ENCODE measurements at places on chromosomes 6 and 20.

DNA sequence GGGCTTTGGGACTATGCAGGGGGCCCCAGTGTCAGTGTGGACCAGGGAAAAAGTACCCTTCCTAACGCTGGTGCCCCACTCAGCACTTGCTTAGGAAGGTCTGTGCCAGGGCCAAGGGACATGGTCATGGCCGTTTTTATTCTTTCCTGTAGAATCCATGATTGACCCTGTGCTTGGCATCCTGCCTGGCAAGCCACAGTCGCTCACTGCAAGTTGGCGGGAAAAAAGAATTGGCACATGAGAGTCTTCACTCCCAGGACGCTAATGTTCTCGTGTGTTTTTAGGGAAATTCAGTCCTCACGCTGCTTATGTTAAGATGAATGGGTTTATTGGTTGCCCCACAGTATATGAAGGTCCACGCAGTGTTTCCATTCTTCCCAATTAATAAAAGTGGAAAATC lies 253.4 kb downstream of the CDH4 start:
- DNase-seq: no peak

DNA sequence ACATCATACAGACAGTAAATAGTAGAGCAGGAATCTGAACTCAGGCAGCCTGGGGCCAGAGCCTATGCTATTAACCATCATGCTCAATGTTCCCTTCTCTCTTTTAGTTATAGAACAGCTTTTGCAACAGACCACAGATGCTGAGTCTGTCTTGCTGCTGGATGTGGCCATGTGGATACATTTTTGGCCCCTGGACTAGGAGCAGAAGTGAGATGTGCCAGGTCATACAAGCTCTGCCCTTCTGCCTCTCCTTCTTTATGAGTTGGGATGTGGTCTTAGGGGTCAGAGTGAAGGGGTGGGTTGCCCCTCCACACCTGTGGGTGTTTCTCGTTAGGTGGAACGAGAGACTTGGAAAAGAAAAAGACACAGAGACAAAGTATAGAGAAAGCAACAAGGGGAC lies 14.6 kb upstream of the AARS2 start:
- DNase-seq: no peak

DNA sequence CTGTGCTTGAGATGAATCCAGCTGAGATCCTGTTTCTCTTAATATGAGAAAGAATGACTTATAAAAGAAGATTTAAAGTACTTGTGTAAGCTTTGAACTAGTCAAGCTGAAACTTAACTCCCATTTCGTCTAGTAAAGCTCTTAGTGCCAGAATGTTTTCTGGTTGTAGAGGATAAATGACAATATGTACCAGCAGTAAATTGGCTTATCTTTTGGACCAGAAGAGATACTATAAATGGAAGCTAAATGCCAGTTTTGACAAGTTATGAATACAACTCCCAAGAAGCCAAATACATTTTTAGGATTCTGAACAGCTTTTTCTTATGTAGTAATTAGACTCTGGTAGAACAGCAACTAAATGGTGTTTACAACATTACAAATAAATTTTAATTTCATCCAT lies 608.7 kb downstream of the EYS start:
- DNase-seq: no peak

DNA sequence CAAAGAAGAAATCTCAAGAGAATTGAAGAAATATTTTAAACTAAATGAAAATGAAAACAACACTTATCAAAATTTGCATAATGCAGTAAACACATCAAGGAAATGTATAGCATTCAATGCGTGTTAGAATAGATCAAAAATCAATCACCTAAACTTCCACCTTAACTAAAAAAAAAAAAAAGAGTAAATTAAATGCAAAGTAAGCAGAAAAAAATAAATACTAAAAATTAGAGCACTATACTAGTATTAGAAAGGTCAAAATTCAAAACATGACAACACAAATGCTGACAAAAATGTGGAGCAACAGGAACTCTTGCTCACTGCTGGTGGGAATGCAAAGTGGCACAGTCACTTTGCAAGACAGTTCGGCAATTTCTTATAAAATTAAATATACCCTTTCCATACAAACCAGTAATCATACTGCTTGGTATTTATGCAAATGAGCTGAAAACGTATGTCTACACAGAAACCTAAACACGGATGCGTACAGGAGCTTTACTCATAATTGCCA lies 103.8 kb downstream of the KIF16B start:
- DNase-seq: no peak

- no peak for DNase-seq
These were observed 571.6 kb upstream of the JAG1 start for GRCh38 chr20:11245431-11245830.

- no peak for DNase-seq
These were observed 82.1 kb upstream of the SLCO4A1 start for GRCh38 chr20:62560162-62560561.

DNA sequence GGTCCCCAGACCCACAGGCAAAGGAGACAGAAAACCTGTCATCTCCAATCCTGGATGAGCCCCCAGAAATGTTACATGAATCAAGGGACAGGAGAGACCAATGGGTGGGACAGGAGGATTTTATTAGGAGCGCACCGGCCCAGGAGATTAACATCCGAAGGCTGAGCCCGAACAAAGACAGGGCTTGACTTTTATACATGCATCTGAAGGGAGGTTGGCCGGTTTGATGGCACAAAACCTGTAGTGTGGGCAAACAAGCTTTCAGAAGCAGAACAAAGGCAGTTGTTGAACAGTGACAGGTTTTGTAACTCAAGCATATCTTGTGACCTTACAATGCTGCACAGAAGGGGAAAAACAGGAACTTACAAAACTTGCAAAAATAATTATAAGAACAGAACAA lies 83.9 kb upstream of the GPR6 start:
- no peak for DNase-seq

DNA sequence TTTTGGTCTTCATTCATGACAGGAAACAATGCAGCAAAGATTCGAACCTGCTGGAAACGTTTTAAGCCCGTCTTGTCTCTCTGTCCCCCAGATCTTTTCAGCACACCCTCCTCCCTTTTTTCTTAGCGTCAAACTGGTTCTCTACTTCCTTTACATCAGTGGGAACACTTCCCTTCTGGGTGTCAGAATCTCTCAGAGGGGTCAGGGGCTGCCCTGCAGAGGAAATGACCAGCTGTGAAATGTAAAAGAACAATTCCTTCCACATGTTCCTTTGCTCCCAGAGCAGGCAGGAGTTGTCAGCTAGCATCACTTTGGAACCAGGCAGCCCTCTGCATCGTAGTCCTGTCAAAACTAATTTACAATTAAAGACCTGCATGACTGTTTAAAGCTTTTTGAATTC lies 619.0 kb downstream of the TFAP2A start:
- no peak for DNase-seq

- DNase-seq: no peak
These were observed 83.0 kb upstream of the SGK1 start for GRCh38 chr6:134400941-134401340.

DNA sequence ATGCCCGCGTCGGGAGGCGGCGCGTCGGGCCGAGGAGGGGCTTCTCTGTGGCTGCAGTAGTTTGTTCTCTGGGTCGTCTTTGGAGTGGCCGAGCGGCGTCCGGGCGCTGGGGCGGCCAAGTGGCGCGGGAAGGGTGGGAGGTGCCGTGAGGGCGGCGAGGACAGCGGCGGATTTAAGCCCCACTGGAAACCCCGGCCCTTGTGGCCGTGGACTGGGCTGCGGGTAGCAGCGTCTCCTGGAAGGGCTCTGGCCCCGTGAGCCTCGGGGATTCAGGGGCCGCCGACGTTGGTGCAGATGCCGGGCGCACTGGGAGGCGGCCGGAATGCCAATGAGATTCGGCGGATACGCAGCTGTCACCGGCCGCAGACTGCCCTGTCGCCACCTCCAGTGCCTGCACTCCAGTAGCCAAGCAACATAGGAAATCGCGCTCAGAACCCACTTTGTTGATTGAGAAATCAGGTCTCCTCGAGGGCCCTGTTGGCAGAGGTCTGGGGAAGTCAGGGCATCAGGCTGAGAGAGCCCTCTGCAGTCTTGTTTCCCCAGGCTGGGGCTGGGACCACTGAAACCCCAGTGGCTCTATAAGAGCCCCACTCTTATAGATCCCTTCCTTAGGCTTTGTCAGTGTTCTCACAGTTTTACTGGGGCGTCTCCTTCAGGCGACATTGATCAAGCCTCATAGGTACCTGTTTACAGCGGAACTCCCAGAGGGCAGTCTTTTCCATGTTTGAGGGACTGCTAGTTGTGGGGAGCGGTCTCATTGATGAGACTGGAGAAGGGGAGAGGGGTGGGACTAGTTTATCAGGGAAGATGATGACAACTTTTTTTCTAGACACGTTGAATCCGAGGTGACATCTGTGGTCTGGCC lies 642 bp downstream of the GZF1 start:
- peak; percentile 9 for DNase-seq

- DNase-seq: no peak
These were observed 57.5 kb downstream of the LIN28B start for GRCh38 chr6:105014448-105014847.

- DNase-seq: peak; percentile 53
These were observed at the start of gene CDH22 for GRCh38 chr20:46308258-46309157. Gene CDH22, minus strand, starts transcription at chr20:46308498. Its CDS starts 57,204 bp downstream, at chr20:46251294.

DNA sequence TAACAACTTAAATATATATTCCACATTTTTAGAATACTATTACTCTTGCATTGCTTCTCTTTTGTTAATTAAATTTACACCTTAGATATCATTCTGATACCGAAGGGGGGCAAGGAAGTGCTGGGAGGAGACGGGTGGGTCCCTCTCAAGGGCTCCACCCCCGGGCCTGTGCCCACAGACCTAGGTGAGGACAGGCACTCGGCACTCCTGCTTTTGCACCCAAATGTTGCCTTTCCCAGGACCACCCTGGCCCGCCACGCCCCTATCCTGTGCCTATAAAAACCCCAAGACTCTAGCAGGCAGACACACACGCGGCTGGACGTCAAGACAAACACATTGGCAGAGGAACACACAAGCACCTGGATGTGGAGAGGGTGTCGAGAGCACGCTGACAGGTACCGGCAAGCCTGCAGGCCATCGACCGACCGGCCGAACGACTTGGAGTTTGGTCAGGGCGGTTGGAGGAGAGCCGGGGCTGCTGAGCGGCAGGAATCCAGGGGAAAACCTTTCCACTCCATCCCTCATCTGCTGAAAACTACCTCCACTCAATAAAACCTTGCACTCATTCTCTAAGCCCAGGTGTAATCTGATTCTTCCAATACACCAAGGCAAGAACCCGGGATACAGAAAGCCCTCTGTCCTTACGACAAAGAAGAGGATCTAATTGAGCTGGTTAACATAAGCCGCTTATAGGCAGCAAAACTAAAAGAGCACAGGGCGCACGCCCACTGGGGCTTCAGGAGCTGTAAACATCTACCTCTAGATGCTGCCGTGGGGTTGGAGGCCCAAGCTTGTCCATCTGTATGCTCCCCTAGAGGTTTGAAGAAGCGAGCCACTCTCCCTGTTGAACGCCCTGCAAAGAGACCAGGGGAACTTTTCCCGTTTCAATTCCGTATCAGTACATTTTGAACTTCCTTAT lies 197.4 kb upstream of the PRSS16 start:
- DNase-seq: no peak

DNA sequence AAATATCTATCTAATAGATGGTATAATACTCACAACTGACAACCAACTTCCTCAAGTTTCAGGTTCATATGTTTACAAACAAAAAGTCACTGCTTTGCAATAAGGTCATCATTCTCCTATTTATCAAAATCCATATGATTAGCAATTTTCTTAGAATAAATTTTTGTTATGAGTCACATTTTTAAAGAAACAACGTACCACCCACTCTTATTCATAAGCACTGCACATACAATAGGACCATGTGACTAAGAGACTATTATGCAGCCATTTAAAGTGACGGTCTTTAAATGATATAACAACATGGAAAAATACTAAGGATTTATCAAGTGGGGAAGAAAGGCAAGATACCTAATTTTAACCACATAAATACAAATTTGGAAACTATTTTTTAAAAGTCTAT lies 40.0 kb downstream of the REPS1 start:
- no peak for DNase-seq

GRCh38 chr20:22456109-22456508 lies 128.3 kb downstream of the FOXA2 start:
- no peak for DNase-seq

- DNase-seq: no peak
These were observed 61.4 kb upstream of the MANEA start for GRCh38 chr6:95515975-95516374.

DNA sequence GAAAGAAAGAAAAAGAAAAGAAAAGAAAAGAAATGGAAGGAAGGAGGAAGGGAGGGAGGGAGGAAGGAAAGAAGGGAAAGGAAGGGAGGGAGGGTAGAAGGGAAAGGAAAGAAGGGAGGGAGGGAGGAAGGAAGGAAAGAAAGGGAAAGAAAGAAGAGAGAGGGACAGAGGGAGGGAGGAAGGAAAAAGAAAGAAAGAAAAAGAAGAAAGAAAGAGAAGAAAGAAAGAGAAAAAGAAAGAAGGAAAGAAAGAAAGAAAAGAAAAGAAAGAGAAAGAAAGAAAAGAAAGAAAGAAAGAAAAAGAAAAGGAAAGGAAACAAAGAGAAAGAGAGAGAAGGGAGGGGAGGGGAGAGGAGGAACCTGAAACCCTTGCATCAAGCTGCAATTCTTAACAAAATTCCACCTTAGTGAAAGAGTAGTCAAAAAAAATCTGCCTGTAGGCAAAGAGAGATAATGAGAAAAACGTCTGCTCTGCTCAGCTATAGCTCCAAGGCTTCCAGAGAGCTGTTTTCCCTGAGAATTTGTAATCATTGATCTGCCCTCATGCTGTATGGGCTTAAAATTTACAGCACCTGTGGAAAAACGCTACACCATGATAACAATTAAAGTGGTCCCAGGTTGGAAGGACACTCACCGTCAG lies 16.7 kb upstream of the MYCT1 start:
- DNase-seq: no peak

DNA sequence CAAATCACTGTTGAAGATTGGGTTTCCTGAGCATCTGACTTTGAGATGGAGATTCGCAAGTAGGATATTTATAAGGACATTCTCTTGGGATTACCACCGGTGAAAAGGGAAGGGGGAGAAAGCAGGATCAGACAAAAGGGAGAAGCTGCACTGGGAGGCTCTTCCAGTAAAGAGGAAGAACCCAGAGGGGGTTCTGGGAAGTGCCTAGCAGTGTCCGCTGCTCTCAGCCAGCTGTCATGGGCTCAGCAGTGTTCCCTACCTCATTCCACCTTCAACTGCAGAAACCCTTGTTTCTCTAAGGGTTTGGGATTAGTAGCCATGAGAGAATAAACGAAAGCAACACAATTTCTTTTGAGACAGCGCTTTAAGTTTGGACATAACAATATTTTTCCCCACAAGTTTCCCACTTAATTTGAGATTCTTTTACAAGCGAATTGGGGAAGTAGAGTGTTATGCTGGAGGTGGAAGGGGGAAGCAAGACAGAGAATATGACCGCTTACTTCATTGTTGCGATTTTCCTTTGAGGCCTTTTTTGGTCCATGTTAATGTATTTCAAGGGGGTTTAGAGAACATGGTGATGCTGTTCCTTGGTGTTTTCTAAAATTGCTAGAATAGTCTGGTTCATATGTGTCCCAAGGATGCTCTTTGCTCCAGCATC lies 154.5 kb upstream of the SCGN start:
- DNase-seq: no peak
